ENCODE measurements at places on chromosomes 1 and 21. TPM values are rescaled to one million over a fixed set of nuclear protein-coding genes. Genes with fewer than 3 reads are reported as not detected.

WLS gene
- not detected for total RNA-seq

MUL1 gene
- 20.1 TPM for total RNA-seq

STPG1 gene
- total RNA-seq = 13.0 TPM

AMY1B gene
- not detected for total RNA-seq

FAM72D gene
- total RNA-seq = 38.3 TPM

MAN1C1 gene
- 9.4 TPM for total RNA-seq

PDPN gene
- total RNA-seq = not detected

NADK gene
- 54.5 TPM for total RNA-seq

DNA sequence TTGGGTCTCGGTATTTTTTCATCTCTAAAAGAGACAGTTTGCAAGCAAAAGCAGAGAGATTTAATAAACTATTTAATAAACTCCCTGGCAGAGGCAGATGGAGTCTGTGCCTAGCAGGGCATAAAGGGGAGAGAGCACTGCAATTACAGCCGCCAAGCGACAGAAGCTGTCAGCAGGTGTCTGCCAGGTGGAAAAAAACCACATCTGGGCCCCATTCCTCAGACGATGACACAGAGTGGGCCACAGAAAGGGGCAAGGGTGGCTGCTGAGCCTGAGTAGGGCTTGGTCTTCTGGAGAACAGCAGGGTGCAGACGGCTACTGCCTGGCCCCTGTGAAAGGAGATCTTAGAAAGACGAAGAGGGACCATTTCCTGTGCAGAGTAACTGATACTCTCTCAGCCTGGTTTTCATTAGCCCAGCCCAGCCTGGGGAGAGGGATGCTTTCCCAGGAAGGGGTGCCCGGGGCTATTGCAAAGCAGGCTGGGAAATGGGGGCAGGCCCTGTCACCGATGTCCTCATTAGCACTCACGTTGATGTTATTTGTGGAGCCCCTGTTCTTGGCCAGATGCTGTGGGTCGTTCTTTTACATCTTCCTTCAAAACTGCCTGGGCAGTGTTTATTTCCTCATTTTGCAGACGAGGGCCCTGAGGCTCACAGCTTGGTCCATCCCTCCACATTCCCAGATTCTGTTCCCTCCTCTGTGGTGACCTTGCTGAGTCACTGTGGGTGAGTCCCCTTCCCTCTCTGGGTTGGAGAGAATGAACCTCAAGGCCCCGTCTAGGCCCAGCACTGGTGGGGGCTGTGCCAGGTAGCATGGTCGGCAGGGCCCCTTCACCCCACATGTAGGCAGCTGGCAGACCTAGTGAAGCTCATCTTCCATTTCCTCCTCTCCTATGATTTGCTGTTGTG lies 472.7 kb downstream of the PTPRU start:
- DNase-seq = no peak

GRCh38 chr1:41374711-41375110 lies 13.5 kb downstream of the FOXO6 start:
- no peak for DNase-seq

GRCh38 chr1:209929751-209930150 lies 8.3 kb upstream of the SYT14 start:
- DNase-seq = no peak

DNA sequence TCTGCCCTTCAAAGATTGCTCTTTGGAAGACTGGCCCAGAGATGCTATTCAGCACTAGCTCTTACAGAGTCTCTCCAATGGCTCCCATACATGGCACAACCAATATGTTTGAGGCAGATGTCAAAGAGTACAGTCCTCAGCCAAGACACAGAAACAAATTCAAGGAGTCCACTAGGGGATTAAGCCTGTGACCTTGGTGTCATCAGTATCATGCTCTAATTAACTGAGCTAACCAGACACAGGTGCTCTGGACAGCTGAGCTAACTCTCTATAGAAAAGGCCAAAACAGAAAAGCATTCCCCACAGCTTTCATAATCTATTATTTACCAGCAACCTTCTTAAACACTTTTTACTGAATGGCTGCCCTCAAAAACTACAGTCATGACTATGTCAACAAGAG lies 666.0 kb upstream of the PLXNA2 start:
- no peak for DNase-seq

DNA sequence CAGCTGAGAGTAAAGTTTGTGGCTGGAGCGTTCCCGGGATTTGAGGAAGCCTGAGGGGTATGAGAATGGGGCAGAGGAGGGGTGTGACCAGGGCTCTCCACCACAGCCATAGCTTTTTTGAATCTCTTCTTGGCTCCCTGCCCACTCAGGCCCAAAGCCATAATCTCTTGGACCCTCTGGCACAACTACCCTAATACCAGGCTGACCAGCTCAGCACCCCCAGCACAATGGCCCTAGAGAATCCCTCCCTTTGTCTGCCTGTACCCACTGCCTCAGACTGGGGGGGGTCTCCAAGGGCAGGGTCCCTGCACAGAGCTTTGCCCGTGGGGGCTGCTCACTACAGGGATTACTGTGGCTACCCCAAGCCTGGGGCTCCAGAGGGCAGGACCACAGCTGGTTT lies 7.5 kb downstream of the DENND4B start:
- no peak for DNase-seq

DNA sequence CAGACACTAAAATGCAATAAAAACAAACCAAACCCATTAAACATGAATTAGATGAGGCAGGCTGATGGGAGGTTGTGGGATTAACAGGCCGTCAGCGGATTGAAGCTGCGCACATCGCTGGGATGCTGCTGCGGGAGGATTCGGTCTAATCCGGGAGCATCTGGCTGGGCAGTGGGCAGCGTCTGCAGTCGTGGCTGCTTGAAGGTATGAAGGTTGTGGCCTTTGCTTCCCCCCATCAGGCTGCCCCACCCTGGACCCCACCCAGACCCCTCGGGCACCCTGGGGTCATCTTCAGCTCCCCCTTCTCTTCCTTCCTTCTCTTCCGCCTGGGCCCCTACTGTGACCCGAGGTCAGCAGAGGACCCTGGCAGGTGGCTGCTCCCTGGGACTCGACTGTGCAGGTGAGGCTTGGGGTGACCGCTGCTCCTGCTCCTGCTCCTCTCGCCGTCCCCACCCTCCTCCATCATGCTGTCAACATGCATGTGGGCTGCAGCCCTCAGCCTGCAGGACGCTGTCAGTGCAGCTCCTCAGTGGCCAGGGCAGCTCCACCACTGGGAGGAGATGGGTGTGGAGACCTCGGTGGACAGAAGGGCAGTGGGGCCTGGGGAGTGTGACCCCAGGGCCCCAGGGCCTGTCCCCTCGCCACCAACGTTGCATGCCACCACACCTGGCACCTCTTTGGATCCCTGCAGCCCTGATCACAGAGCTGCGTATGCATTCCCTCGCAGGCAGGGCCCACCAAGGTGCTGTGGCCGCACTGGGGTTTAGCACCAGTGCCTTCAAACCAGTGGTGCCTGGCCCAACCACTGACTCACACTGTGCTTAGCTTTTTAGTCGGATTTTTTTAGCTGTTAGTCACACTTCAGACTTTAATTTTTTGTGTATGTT lies 112.2 kb upstream of the COL6A1 start:
- DNase-seq = no peak

GRCh38 chr1:15870421-15870820 lies 22.9 kb downstream of the SPEN start:
- no peak for DNase-seq

DNA sequence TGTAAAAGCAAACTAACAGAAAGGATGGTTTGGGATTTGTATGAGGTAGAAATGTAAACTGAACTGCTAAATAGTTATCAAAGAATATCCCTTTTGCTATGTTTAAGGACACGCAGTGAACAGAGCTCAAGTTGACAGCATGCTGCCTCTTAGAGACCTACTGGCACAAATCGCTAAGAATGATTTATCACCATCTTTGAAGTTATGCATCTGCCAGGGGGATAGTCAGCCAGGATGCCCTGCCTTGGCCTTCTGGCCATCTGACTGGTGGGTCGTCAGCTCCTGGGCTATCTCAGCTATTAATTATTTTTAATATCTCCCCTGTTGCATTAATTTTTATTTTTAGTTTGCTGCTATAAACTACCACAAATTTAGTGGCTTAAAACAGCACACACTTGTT lies 334.8 kb upstream of the KAZN start:
- DNase-seq = no peak

- no peak for DNase-seq
These were observed 33.1 kb upstream of the SELENON start for GRCh38 chr1:25766721-25767436.

DNA sequence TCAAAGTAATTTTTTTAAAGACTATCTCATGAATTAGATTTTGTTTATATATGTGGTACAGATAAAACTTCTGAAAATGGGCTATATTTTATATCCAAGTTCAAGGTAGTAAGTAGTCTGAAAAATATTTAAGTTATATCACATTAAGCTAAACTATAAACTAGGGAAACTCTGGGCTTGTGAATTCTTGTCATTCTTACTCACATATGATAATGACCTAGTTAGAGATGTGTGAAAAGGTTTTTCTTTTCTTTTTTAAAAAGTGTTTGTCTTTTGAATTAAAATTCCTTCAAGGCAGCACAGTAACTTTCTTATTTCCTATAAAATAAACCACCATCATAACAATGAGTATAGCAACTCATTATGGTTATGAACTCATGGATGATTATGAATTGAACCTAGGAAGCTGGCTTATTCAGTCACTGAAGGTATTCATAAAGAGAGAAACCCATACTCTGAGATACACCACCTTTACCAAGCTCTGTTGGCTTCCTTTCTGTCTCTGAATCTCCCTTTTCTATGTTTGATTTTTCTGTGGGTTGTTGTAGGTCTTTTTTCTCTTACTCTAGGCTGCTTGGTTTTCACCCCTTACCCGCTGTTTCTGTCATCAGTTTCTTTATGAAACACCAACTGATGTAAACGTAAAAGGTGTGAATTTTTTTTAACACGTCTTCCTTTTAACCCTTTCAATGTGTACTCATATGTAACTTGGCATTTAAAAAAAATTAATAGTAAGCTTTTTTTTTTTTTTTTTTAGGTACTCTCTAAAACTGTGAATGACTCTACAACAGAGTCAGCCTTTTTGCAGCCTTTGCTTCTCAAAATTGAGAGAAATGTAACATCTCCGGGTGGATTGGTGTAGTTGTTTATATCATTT lies 25.2 kb downstream of the IL12RB2 start:
- peak; percentile 56 for DNase-seq

DNA sequence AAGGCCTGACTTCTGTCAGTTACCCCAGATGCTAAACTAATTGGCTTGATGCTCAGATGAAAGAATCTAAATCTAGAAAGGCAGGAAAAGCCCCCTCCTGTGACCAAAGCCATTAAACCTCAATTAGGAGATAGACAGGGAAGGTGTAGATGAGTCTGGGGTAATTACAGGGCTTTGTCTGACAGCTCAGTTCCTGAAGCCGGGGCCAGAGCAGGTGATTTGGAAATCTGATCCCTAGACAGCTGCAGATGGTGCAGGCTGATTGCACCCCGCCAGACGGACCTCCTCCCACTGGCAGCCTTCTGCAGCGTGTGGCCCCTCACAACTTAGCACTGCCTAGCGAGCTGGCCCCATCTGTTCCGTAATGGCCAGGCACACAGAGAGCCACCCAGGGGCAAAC lies 395.1 kb downstream of the HLX start:
- DNase-seq = no peak

DNA sequence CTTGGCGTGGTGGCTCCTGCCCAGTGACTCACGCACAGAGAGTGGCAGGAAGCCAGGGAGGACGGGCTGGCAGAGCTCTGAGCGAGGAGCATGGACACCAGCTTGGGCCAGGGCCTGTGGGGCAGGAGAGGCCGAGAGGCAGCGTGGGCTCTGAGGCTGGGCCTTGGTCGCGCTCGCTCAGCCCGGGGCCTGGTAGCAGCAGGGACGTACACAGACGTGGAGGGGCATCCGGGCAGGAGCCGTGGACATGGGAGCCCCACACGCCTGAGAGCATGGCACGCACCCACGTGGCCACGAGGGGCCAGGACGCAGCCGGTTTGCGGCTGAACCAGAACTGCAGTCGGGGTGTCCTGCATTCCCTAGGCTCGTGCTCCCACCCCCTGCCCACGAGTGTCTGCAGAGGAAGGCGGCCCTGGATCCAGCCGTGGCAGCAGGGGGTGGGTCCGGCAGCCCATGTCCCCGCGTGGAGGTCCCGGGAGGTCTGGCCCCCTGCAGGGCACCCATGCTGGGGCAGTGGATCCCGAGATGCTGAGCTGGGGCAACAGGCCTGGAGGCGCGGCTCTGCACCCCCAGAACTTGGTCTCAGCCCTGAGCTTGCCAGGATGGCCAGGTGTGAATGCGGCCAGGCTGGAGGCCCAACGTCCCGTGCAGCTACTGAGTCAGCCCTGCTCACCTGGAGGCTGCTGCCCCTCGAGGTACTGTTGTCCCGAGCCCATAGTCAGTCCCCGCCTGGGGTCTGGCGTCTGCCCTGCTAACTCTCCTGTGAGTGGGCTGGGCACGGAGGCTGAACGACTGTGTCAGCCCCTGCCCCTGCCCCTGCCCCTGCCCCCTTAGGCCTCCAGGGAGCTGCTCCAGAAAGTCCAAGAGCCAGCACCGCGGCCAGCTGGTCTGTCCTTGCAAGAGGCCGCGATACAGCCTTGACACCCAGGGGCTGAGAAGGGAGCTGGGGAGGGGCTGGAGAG lies 61.6 kb downstream of the SLX9 start:
- DNase-seq = no peak

DNA sequence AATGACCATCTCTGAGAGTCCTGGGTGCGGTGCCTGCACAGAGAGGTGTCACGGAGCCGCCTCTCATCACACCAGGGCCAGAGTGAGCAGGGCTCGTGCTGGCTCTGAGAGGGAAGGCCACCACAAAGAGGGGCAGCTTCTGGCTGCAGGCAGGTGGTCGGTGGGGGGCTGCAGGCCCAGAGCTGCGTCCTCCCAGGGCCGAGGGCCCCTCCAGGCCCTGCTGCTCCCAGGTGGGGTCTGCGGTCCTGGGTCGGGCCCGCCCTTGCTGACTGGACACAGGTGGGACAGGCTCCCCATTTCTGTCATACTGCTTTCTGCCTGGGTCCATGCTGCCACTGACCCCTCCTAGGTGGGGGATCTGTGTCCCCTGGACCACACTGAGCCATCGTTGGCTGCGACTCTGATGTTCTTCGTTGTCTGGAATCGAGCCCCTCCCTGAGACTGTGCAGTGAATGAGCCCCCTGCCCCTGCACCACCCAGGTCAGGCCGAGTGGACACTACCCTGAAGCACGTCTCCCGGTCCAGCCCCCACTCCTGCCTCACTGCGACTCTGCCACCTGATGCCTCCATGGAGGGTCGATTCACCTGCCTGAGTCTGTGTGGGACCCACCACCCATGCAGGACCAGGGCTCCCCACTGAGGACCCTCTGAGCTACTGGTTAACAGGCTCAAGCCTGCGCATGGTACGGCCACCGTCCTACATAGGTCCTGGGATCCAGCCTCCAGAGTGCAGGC lies 332.0 kb upstream of the VAMP3 start:
- DNase-seq = no peak

- no peak for DNase-seq
These were observed 79.2 kb downstream of the HHAT start for GRCh38 chr1:210407887-210408252.

- DNase-seq = no peak
These were observed 29.3 kb downstream of the IER5 start for GRCh38 chr1:181117648-181118449.
